CD8-positive, alpha-beta T cell (primary cell): ENCODE measurements at places on chromosomes 12 and 14. TPM values are rescaled to one million over a fixed set of nuclear protein-coding genes. Genes with fewer than 3 reads are reported as not detected.

- DNase-seq = no peak
Measured at GRCh38 chr12:88303335-88303734, 161.2 kb downstream of the TMTC3 start.

DNA sequence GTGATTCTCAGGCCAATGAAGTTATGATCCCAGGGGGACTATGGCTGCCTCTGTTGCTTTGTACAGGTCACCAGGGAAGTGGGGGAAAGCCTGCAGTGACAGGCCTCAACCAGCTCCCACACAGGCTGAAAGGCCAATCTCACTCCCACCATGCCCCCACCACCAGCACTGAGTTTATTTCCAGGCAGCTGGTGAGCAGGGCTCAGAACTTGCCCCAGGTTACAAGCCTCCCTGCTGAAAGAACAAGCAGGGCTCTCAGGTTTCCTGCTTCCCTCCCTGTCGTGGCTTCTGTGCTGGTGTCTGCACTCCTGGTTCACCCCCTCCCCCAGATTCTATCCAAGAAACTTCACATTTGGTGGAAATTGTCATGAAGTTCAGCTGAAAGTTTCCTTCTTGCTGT is 260.3 kb downstream of the CCDC59 start:
- DNase-seq = no peak

GRCh38 chr12:48997719-48998496 is 1.3 kb downstream of the DDN start:
- no peak for DNase-seq

DNA sequence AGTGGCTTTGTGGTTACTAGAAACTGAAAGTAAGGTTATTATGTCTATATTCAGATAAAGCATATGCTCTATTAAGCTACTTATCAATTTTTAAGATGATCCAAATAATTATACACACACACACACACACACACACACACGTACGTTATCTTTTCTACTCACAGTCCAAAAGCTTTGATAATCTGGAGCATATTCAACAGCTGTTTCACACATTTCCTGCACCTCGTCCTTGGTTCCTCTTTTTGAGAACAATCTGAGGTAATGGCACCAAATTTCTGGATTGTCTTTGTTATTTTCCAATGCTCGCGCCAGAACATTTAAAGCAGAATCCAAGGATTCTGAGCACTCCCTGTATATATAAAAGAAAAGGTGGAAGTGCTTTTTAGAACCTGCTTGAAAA is 37.5 kb downstream of the ZFC3H1 start:
- no peak for DNase-seq

- DNase-seq = no peak
Measured at GRCh38 chr12:65229441-65229840, 49.0 kb upstream of the MSRB3 start.

DNA sequence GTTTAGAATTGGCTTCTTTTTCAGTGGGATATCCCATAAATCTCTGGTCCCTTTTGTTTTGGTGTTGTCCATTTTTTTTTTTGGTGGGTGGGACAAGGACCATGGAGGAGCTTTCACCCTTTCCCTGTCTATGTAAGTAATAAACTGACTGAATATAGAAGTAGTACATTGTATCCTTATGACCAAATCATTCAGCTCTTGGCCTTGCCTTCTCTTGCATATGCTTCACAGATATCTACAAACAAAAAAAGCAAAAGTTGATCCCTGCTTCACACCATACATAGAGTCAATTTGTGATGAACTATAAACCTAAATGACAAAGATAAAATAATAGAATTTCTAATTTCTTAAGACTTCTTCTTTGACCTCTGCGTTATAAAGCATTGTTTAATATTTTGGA is 59.8 kb downstream of the SIX1 start:
- no peak for DNase-seq

GRCh38 chr12:64944966-64945365 is 120.5 kb downstream of the TBC1D30 start:
- DNase-seq = no peak

GRCh38 chr12:95169368-95169767 is 47.9 kb downstream of the FGD6 start:
- no peak for DNase-seq

- no peak for DNase-seq
Measured at GRCh38 chr14:23185063-23185462, 1.6 kb upstream of the SLC7A8 start.

GRCh38 chr12:96197503-96198272 is 3.5 kb downstream of the ELK3 start:
- DNase-seq = no peak

GRCh38 chr12:29150462-29150861 is 1.4 kb downstream of the FAR2 start:
- DNase-seq = no peak

DNA sequence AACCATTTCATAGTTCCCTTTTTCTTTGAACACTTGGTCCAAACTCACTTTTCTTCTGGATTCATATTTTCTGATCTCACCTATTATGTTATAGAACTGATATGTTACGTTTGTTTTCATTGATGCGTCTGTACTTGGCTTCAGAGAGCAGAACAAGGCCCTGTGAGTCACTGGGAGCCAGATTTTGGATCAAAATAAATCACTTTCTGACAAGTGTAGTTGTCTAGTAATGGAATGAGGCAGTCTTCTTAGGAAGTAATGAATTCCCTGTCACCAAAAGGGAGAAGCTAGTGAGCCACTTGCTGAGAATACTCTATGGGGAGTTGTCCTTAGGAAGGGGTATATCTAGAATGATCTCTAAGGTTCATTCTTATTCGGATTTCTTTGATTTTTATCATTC is 10.2 kb downstream of the BICD1 start:
- no peak for DNase-seq

GRCh38 chr14:79702197-79702596 is 509.1 kb downstream of the DIO2 start:
- no peak for DNase-seq

DNA sequence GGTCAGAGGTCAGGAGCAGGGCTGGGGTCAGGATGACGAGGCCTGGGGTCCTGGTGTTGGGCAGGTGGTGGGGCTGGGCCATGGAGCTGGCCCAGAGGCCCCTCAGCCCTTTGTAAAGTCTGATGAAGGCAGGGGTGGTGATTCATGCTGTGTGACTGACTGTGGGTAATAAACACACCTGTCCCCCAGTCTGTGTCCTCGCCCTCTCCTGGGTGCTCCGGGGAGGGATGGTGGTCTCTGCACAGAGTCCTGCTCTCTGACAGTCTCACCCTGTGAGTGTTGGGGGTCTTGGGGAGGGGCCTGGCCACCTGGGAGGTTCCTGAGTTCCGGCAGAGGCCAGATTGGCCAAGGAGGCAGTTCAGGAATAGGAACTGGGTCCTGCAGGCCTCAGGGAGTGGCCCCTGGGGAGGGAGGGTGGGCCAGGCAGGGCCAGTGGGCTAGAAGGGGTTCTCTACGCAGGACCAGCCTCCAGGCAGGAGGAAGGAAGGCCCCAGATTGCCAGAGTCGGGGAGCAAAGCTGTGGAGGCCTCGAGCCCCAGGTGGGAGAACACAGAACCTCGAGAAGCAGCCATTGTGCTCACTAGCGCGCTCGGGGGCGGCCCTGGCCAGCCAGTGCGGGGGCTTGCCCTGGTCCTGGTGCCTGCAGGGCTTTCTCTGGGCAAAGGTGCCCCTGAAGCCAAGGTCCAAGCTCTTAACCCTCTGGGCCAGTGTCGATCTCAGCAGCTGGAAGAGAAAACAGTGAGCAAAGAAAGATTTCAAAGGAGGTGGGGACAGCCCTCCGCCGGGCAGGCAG is 14.4 kb downstream of the ACADS start:
- DNase-seq = no peak

DNA sequence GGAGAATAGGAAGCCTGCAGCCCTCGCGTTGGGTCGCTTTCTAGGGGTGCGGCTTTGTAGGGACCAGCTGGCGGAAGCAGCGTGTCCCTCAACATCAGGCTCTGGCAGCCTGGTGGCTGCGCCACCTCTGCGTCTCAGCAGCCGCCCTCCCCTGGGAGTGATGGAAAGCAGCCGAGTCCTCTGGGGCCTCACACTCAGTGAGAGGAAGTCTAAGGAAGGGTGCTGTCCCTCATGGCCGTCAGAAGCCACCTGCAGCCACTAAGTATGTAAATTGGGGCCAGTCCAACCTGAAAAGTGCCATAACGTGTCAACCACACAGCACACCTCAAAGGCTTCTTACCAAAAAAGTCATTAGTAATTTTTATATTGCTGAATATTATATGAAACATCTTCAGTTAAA is 80.3 kb downstream of the WDR20 start:
- DNase-seq = no peak

DNA sequence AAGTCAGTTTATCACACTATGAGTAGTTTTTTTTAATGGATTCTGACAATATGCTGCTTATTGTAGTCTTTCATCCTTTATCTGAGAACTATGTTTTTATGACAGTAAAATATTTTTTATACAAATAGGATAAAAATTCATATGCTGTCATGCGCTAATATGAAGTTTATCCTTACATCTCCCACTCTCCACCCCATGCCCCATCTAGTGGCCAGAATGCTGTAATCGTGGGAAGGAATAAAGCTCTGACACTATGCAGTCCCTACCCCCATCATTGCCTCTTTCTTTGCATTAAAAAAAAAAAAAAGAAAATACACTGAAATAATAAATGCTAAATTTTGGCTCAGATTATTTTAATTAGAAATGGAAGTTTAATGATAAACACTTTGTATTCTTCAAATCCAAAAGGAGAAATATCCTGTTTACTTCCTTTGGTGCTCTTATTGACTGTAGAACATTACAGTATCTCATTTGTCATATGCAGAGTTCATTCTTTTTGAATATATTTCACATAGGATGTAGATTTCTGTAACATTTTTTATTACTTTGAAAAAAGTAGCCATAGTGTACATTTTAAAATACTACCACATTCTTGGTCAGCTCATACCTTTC is 145.9 kb upstream of the SLCO1C1 start:
- no peak for DNase-seq

DNA sequence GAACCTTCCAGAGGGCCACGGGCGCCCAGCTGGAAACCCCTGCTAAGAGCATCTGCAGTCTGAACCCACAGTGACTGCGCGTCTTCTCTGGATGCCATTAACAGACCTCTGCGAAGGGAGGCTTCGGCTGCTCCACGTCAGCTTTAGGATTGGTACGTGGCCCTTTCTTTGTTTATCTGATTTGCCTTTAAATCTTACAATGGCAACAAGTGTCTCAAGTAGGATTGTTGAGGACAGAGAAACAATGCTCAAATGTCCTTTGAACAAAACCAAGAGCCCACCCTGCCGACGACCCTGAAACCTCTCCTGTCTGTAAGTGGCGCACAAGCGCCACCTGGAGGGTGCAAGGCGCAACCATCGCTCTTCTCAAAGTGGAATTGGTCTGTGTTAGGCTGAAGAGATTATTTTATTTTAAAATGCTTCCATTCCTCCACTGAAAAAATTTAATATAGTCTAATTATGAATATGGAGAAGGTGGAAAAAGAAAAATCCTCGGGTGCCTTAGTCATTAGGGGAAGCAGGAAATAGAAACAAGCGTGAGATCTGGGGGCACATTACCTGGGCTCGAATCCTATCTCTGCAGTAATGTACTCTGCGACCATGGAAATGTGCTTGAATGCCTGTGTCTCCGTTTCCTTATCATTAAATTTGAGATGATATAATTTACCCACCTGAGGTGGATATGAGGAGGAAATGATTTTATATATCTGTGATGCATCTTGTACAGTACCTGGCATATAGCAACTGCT is 82.6 kb upstream of the PTPRB start:
- DNase-seq = peak; percentile 53

GRCh38 chr14:89368490-89369477 is 48.2 kb downstream of the FOXN3 start:
- DNase-seq = no peak

The DDIT3 gene
- 143 TPM for total RNA-seq

The TMEM119 gene
- 1.2 TPM for total RNA-seq

The BDKRB1 gene
- total RNA-seq = not detected

The PARP11 gene
- 11.5 TPM for total RNA-seq
